ENCODE measurements at places on chromosomes 5 and 9.

- no peak for DNase-seq
Measured at GRCh38 chr5:95768731-95769130, 37.6 kb downstream of the RHOBTB3 start.

DNA sequence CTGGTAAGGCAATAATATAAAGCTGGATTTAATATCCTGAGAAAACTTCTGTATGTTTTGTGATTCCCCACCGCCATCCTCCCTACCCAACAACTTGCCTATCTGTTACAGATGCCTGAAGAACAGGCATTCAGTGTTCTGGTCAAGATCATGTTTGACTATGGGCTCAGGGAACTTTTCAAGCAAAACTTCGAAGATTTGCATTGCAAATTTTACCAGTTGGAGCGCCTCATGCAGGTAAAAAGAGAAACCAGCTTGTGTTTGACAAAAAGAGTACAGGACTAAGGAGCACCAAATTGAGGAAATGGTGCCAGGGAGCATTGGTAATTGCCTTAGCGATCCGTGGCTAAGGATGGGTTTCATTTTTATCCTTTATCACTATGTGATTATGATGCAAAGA lies 40.0 kb downstream of the GPR21 start:
- no peak for DNase-seq

GRCh38 chr5:104815212-104815611 lies 1252.6 kb upstream of the NUDT12 start:
- DNase-seq: no peak

DNA sequence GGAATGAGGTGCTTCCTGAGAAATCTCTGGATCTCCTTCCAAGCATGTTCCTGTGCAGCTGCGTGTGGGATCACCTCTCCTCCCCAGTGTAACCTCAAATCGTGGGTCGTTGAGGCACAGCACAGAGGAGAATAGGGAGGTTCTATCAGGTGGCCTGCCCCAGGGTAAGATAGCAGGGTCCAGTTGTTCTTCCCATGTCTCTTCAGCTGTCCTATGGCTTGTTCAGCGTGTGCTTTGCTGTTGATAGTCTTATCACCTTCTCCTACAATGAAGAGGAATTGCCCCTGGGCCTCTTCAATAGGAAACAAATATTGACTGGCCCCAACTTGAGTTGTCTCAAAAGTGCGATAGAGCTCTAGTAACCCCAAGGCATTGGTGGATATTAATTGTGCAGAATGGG lies 22.4 kb downstream of the BAAT start:
- no peak for DNase-seq

DNA sequence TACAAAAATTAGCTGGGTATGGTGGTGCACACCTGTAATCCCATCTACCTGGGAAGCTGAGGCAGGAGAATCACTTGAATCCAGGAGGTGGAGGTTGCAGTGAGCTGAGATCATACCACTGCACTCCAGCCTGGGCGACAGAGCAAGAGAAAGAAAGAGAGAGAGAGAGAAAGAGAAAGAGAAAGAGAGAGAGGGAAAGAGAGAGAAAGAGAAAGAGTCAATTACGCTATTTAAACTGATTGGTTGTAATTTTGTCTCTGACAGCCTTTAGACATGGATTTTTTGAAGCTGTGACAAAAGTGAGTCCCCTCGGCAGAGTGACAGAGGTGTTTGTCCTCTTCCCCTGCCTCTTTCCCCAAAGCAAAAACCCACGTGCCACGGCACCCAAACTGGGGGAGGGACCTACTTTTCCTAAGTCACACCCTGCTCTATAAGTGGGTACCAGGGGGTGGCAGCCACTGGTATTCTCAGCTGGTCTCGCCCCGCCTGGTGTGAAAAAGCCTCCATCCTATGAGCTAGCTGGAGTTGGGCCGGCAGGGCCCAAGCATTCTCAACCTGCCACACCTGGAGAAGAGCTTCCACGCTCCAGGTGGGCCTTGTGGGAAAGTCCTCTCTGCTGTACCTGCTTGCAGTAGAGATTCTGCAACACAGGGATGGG lies 3.4 kb upstream of the CFAP157 start:
- no peak for DNase-seq

Measured in NCI-H2171 (cell line).